ENCODE measurements at places on chromosomes 1 and 21. TPM values are rescaled to one million over a fixed set of nuclear protein-coding genes. Genes with fewer than 3 reads are reported as not detected.

The CASQ1 gene
- total RNA-seq = 10.5 TPM

The TRIM46 gene
- total RNA-seq = 1.6 TPM

The CD101 gene
- total RNA-seq = 1.1 TPM

The FCGR1A gene
- total RNA-seq = 2.9 TPM

The TIPRL gene
- 30.4 TPM for total RNA-seq

The RHOU gene
- total RNA-seq = 38.7 TPM

The TMCC2 gene
- 0.55 TPM for total RNA-seq

The GRHL3 gene
- 140 TPM for total RNA-seq

The DYRK3 gene
- 4.8 TPM for total RNA-seq

The TEX35 gene
- total RNA-seq = not detected

The B3GALT5 gene
- 21.9 TPM for total RNA-seq

The C1orf210 gene
- total RNA-seq = 12.0 TPM

The GJA5 gene
- 5.0 TPM for total RNA-seq

The ANKRD65 gene
- total RNA-seq = 40.9 TPM

The NUDT4B gene
- total RNA-seq = not detected

The LENEP gene
- total RNA-seq = 0.94 TPM

The TRIM17 gene
- total RNA-seq = 22.6 TPM

The METTL18 gene
- 11.4 TPM for total RNA-seq

The CHAF1B gene
- total RNA-seq = 2.4 TPM

The CERS2 gene
- total RNA-seq = 138 TPM

The CNN3 gene
- total RNA-seq = 208 TPM

Data from ureter (tissue), 1 donor.